ENCODE measurements at places on chromosomes 1 and 21.
A peak's percentile ranks its signal among the peaks of the same experiment; 100 is the strongest.

- no peak for DNase-seq
These were observed 15.4 kb downstream of the TTLL10 start for GRCh38 chr1:1189111-1189510.

DNA sequence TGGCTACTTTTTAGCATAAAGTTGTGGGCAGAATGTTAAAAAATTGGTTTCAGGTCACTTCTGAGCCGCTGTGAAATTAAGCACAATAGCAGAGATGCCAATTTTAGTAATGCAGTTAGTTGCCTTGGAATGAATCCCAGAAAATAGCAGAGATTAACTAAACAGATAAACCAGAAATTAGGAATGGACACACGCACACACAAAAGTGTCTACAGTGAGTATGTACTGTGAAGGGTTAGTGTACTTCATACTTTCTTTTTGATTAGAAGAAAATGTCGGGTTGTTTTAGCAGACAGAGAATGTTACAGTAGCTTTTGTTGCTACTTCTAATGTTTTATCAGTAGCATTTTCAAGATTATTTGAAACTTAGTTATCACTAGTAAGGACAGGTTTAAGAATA lies 106.7 kb downstream of the LEPR start:
- DNase-seq, result no peak

GRCh38 chr1:232385221-232385620 lies 244.7 kb downstream of the SIPA1L2 start:
- DNase-seq, result no peak

DNA sequence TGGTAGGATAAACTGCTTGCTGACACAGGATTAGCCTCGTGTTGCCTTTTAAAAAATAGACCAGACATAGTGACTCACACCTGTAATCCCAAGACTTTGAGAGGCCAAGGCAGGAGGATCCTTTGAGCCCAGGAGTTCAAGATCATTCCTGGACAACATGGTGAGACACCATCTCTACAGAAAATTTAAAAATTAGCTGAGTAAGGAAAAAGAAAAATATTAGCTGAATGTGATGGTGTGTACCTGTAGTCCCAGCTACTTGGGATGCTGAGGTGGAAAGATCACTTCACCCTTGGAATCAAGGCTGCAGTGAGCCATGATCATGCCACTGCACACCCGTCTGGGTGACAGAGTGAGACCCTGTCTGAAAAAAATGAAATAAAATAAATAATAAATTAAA lies 82.0 kb downstream of the ETS2 start:
- DNase-seq, result no peak

- DNase-seq, result no peak
These were observed 24.6 kb upstream of the RAP1GAP start for GRCh38 chr1:21693732-21694131.

- DNase-seq, result no peak
These were observed 64.9 kb downstream of the PRKAA2 start for GRCh38 chr1:56709995-56710394.

- peak; percentile 55 for DNase-seq
These were observed 19.5 kb upstream of the NCMAP start for GRCh38 chr1:24536391-24536840.

DNA sequence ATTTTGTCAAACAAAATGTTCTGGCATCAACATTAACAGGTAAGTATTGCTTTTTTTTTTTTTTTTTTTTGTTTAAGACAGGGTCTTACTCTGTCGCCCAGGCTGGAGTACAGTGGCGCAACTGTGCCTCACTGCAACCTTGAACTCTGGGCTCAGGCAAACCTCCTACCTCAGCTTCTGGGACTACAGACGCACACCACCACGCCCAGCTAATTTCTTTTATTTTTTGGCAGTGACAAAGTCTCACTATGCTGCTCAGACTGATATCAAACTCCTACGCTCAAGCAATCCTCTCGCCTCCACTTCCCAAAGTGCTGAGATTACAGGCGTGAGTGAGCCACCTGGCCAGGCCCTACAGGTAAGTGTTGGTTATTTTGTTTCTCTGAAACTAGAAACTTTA lies 2.4 kb downstream of the TUT4 start:
- DNase-seq, result no peak

DNA sequence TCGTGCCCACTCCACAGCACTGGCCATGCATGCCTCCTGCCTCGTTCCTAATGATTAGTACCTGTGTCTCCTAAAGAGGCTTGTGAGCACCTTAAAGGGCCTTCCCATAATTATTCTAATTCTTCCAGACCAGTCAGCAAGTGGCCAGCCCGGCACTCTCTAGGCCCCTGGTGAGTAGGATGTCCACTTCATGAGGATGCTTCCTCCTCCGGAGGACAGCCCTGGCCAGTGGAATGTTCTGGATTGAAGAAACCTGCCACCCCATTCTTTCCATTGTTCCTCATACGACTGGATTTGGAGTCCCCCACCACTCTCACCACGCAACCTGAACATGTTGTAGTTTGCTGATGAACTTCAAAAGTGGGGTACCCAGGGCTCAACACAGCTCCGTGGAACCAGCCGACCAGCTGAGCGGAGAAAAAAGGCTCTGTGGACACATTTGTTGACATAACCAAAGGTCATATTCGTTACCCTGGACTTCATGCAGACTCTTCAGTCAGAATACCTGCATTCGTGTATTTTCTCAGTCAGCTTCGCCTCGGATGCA lies 46.7 kb upstream of the LBR start:
- no peak for DNase-seq

DNA sequence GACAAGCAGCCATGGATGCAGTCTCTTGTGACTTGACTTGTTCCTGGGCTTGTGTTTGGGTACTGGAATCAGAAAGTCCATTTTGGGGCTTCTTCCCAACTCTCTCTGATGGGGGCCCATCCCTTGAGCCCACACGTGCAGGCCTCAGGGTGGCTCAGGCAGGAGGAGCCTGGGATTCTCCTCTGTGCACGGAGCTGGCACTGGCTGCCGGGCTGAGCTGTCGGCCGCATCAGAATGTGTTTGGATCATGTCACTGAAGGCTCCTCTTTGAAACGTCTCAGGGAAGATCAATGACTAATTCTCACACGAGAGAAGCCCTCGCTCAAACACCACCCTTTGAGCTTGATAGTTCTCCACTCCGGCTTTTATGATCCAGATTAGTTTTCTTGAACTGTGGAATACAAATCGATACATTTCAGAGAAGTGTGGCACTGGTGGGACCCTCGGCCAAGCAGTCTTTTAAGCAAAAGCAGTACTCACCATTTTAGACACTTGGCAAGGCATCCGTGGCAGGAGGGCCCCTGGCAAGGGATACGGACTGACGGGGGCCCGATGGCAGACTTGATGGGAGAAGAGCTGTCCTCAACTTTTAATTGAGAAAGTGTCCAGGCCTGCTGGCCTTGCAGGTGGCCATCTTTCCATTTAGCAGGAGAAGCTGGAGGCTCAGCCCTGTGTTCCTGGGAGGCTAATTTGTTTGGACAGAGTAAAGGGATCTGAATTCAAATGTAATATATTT lies 220.7 kb upstream of the C1orf174 start:
- no peak for DNase-seq

GRCh38 chr1:151266315-151266714 lies 11.8 kb downstream of the PSMD4 start:
- DNase-seq, result no peak

DNA sequence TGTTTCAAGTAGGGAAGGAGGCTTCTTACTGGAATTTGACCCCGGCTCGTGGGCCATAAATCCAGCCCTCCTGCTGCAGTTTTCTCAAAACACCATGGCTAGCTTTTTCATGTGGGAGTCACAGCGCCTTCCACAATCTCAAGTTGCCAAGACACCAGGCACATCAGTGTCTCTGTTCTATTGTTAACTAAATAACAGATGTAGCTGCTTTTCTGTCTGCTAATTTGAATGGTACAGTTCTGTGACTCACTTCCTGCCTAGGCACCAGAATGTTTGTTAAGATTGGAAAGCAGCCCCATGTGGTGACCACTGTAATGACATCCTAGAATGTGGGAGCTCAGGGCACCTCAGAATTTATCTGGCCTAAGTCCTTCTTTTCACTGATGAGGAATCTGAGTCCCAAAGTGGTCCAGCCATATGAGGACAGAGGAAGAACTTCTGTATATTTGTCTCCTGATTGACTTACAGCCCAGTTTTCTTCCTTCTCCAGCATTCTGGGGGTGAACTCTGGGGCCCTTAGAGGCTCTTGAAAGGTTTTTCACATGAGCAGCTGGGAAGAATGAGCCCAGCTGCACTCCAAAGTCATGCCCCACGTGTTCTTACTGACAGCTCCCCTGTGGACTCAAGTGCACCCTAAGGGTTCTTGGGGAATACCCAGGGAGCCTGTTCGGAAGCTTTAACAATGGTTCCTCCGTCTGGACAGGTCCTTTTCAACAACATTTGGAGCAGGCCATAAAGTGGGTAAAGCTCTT lies 27.5 kb downstream of the TRIM45 start:
- DNase-seq, result peak; percentile 27

DNA sequence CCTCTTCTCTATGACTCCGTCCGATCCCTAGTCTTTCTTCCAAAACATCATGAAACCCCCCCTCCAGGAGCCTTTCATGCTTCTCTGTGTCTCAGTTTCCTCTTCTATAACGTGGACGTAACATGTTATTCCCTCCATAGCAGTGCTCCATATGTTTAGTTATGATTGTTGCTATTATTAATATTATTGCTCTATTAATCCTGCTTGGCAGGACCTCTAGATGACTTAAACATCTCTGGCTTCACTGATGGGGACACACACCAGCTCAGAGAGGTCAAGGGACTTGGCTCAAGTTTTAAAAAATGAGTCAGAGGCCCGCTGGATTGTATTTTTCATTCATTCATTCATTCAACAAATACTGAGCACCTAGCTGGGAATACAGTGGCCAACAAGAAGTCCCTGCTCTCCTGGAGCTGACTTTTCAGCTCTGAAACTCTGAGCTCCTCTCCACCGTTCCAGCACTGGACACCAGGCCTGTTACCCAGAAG lies 404 bp upstream of the CPLANE2 start:
- no peak for DNase-seq

- DNase-seq, result no peak
These were observed 75.1 kb downstream of the CACNA1E start for GRCh38 chr1:181558416-181558815.

DNA sequence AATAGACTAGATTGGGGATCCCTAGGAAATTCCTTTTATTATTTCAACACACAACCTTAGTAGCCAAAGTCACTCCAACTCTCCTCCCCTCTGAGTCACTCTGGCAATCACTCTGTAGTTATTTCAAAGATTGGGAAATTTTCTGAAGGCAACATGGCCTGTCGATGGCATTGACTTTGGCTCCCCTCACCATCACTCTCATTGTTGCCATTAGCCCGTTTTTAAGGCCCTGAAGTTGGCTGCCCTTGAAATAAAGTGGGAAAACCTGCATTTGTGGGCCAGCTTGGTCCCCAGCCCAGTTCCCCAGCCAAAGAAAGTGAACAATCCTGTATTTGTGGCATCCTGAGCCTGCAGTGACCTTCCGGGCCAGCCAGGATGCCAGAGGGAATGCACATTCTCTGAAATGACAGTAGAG lies 52.5 kb downstream of the CDC7 start:
- DNase-seq, result no peak

DNA sequence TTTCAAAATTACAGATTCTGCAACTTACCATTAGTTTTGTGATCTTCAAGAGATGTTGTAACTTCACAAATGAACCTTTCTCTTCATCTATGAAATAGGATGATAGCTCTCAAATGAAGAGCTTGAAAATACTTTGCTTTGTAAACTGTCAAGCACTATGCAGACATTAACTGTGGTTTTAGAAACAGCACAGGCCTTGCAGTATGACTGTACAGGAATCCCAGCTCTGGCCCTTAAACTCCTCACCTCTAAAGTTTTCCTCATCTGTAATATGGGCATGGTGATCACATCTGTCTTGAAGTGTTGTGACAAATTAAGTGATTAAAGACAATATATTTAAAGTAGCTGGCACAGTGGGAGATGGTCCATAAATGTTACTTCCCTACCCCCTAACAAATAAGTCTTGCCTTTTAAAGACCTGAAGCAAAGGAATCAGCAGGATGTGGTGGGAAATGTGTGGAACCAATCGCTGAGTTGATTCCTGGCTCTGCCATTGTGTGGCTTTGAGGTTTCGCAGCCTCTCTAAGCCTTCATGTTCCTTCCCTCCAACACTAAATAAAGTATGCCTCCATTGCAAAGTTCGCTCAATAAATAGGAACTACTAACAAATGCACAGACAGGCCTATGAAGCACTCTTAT lies 5.5 kb upstream of the PTP4A2 start:
- no peak for DNase-seq
